ENCODE measurements at places on chromosomes 1 and 21. TPM values are rescaled to one million over a fixed set of nuclear protein-coding genes. Genes with fewer than 3 reads are reported as not detected.
A peak's percentile ranks its signal among the peaks of the same experiment; 100 is the strongest.

- H3K27ac ChIP-seq, result no peak overlapping the region
- no peaks in the 10 kb centered on the region for H3K36me3 ChIP-seq
- no peak overlapping the region for H3K4me3 ChIP-seq
- H3K27me3 ChIP-seq, result peaks cover 8% of the 10 kb centered on the region
Observed at GRCh38 chr1:51170342-51170741, 65.7 kb upstream of the RNF11 start.

GRCh38 chr1:83571536-83571935 lies 427.4 kb downstream of the TTLL7 start:
- H3K27ac ChIP-seq, result no peak overlapping the region
- no peaks in the 10 kb centered on the region for H3K27me3 ChIP-seq
- H3K4me1 ChIP-seq, result no peaks in the 10 kb centered on the region
- no peaks in the 10 kb centered on the region for H3K36me3 ChIP-seq

DNA sequence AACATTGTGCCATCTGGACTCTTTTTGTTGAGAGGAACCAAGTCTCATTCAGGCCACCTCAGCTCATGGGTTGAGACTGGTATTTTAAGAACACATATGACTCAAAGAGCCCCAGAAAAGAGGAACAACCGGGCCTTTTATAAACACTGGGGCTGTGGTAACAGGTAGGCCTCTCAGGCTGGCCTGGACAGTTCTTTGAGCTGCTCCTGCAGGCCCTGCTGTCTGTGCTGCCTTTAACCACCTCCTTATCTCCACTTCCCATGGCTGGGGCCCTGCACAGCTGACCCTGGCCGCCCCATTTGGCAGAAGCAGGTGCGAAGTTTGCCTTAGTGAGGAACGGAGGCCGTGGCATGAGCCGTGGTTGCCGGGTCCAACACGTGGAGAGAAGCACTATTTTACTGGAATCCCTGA lies 163.3 kb downstream of the RHOU start:
- no peak overlapping the region for H3K4me3 ChIP-seq
- no peak for DNase-seq
- peaks cover 8% of the 10 kb centered on the region for H3K4me1 ChIP-seq
- H3K36me3 ChIP-seq, result no peaks in the 10 kb centered on the region

TMEM82 gene
- not detected for polyA plus RNA-seq

DNA sequence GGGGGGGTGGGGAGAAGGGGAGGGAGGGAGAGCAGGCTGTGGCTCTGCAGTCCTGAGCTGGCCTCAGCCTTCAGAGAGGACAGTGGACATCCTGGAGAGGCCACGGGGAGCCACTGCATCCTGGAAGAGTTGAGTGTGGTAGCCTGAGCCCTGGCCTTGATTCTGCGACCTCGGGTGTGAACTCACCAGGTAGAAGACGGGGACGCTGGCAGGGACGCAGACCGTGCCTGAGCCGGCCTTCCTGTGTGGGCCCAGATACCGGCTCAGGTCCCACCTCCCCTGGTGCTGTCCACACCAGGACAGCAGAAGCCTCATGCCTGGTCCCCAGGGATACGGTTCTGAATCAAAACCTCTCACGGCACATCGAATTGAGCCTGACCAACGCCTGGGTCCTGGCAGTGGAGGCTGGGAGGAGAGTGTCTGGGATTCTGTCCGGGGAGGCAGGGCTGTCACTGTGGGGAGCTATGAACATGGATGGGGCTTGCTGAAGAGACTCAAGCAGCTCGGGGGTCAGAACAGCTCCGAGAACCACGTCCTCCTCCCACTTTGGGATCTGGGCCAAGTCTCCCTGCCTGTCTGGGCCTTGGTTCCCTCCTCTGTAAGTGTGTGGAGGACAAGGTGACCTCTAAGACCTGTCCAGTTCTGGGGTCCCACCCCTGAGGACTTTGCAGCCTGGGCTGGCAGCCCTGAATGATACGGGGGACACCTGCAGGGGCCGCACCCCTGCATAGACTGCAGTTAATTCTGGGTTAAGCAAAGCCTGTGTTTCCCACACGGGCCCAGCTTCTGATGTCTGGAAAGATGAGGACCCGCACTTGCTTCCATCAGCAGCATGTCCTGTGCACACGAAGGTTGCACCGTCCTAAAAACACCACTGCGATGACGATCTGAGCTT lies 30.4 kb downstream of the RRP1 start:
- no peak for DNase-seq
- H3K27ac ChIP-seq, result no peak overlapping the region
- H3K4me1 ChIP-seq, result peaks cover 3% of the 10 kb centered on the region
- no peak overlapping the region for H3K4me3 ChIP-seq
- H3K36me3 ChIP-seq, result peaks cover 5% of the 10 kb centered on the region

HPCAL4 gene
- not detected for polyA plus RNA-seq

GRCh38 chr1:246117066-246117791 lies 389.9 kb downstream of the SMYD3 start:
- peak overlapping the region; percentile 85 for H3K27ac ChIP-seq
- peaks cover 6% of the 10 kb centered on the region for H3K36me3 ChIP-seq
- H3K4me3 ChIP-seq, result peak overlapping the region; percentile 42
- DNase-seq, result peak; percentile 51
- H3K27me3 ChIP-seq, result no peaks in the 10 kb centered on the region
- H3K4me1 ChIP-seq, result peaks cover 25% of the 10 kb centered on the region

DNA sequence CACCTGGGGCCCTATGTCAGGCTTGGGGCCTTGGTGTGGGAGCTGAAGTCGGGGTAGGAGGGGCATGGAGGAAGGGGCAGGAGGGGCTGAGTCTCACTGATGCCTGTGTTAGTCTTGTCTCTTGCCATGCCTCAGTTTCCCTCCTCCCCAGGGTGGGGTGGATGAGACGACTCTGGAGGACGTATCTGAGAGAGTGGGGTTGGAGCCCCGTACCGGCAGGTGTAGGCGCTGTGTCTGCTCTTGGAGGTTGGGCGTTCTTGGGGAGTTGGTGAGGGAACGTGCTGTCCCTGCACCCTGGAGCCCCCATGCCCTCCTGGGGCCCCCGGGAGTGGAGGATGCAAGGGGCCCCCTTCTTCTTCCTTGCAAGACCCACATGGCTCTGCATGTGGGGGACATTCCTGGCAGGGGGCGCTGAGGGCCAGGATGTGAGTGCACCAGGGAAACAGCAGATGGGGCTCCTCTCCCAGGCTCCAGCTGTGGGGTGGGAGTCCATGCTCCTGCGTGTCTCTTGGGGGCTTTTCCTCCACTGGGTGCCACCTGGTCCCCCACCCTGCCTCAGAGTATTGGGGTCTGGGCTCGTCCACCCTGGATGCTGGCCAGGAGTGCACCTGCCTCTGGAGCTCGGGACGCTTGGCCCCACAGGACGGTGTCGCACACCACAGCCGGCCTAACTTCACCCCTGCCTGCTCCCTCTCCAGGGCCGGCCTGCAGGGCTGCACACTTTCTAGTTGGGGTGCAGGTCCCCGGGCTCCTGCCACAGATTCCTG lies 1.4 kb upstream of the TNFRSF14 start:
- H3K4me1 ChIP-seq, result peaks cover 37% of the 10 kb centered on the region
- H3K4me3 ChIP-seq, result peak overlapping the region; percentile 92
- H3K36me3 ChIP-seq, result no peaks in the 10 kb centered on the region
- DNase-seq, result peak; percentile 63

- H3K27me3 ChIP-seq, result peaks cover 48% of the 10 kb centered on the region
- DNase-seq, result no peak
- no peak overlapping the region for H3K4me3 ChIP-seq
- no peaks in the 10 kb centered on the region for H3K4me1 ChIP-seq
- H3K27ac ChIP-seq, result no peak overlapping the region
- H3K36me3 ChIP-seq, result no peaks in the 10 kb centered on the region
Observed at GRCh38 chr1:55347866-55348265, 132.7 kb upstream of the USP24 start.

DNA sequence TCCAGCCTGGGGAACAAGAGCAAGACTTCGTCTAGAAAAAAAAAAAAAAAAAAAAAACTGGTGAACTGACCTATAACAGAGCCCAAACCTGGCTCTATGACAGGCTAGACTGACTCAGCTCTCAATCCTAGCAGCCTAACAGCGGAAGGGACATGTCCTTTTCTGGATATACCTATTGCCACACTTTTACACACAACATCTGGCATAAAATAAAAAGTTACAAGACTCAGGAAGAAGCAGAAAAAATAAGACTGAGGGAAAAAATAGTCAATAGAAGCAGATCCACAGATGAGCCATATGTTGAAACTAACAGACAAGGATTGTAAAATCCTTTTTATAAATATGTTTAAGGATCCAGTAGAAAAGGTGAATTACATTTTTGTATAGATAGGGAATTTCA lies 57.5 kb upstream of the IPO9 start:
- no peak overlapping the region for H3K27ac ChIP-seq
- peaks cover 9% of the 10 kb centered on the region for H3K36me3 ChIP-seq
- H3K27me3 ChIP-seq, result no peaks in the 10 kb centered on the region
- H3K4me1 ChIP-seq, result no peaks in the 10 kb centered on the region

DNA sequence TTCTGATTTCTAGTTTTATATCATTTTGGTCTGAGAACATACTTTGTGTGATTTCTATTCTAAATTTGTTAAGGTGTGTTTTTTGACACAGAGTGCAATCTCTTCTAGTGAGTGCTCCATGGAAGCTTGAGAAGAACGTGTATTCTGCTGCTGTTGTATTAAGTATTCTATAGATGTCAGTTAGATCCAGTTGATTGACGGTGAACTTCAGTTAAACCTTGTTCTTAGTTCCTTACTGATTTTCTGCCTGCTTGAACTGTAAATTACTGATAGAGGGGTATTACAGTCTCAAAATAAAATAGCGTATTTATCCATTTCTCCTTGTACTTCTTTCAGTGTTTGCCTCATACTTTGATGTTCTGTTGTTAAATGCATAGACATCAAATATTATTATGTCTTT lies 248.1 kb upstream of the GREM2 start:
- no peaks in the 10 kb centered on the region for H3K27me3 ChIP-seq
- no peaks in the 10 kb centered on the region for H3K36me3 ChIP-seq

HRNR gene
- polyA plus RNA-seq, result not detected

DNA sequence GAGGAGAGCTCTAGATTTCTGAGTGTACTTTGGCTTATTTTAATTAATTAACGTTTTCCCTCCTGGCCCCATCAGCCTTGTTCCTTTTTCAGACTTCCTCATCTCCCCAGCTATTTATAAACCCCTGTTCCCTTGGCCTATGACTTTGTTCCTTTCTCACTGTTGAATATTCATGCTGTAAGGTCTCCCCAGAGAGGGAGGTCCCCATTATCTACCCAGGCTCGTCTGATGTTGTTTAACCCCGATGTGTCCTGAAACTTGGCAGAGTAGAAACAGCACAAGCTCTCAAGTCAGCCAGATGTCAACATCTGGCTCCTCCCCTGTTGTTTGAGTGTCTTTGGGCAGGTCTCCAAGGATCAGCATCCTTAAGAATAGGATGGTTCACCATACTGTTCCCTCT lies 153.6 kb downstream of the HIVEP3 start:
- peak overlapping the region; percentile 66 for H3K4me3 ChIP-seq
- H3K4me1 ChIP-seq, result peaks cover 47% of the 10 kb centered on the region
- H3K27ac ChIP-seq, result no peak overlapping the region
- H3K27me3 ChIP-seq, result no peaks in the 10 kb centered on the region

CA14 gene
- 1.8 TPM for polyA plus RNA-seq

GRCh38 chr1:204463125-204464060 lies 31.2 kb downstream of the PIK3C2B start:
- H3K36me3 ChIP-seq, result peaks cover 53% of the 10 kb centered on the region
- peak overlapping the region; percentile 91 for H3K4me3 ChIP-seq
- no peaks in the 10 kb centered on the region for H3K27me3 ChIP-seq
- H3K27ac ChIP-seq, result peak overlapping the region; percentile 97
- no peak for DNase-seq

- H3K36me3 ChIP-seq, result peaks cover 5% of the 10 kb centered on the region
- peaks cover 3% of the 10 kb centered on the region for H3K4me1 ChIP-seq
- no peak overlapping the region for H3K27ac ChIP-seq
- peaks cover 34% of the 10 kb centered on the region for H3K27me3 ChIP-seq
- H3K4me3 ChIP-seq, result no peak overlapping the region
Observed at GRCh38 chr1:233909195-233909594, 4.7 kb downstream of the SLC35F3 start.

GRCh38 chr1:83889707-83890106 lies 109.2 kb downstream of the TTLL7 start:
- H3K27ac ChIP-seq, result no peak overlapping the region
- no peak for DNase-seq
- H3K4me3 ChIP-seq, result no peak overlapping the region

DNA sequence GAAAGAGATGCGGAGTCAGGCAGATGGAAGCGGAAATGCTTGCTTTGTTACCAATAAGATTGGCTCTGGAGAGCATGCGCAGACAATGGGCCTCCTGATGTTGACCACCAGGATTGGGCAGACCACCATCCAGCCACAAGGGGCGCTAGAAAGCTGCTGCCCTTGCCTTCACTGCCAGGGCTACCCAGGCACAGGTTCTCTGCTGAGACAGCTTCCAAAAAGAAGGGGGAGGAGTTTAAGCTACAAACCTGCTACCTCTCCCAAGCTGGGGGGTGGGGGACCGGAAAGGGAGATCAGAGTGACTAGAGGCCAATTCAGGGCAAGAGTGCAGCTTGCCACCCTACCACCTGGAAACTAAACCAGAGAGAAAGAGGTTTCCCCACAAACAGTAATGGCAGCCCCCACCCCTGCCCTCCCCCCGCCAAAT lies 369.7 kb downstream of the RRAGC start:
- no peak for DNase-seq
- peaks cover 14% of the 10 kb centered on the region for H3K27me3 ChIP-seq
- H3K27ac ChIP-seq, result no peak overlapping the region

CLCA4 gene
- polyA plus RNA-seq, result not detected

GRCh38 chr1:31390071-31390470 lies 17.2 kb upstream of the FABP3 start:
- H3K4me3 ChIP-seq, result no peak overlapping the region
- peaks cover 10% of the 10 kb centered on the region for H3K4me1 ChIP-seq
- no peak for DNase-seq
- H3K27me3 ChIP-seq, result peaks cover 34% of the 10 kb centered on the region

DNA sequence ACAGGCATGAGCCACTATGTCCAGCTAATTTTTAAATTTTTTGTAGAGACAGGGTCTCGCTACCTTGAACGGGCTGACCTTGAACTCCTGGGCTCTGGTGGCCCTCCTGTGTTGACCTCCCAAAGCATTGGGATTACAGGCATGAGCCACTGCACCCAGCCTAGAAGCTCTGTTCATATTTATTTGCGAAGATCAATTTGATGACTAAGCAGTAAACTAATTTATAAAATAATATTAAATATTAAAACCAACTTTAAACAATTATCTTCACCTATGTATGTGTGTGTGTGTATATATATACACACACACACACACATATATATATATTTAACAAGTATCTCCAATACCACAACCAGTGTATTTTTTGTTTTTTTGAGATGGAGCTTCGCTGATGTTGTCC lies 4.4 kb downstream of the NADK start:
- no peaks in the 10 kb centered on the region for H3K27me3 ChIP-seq
- no peaks in the 10 kb centered on the region for H3K36me3 ChIP-seq
- no peak overlapping the region for H3K27ac ChIP-seq
- peaks cover 53% of the 10 kb centered on the region for H3K4me1 ChIP-seq
- no peak for DNase-seq

Data from naive B cell (primary cell).